ENCODE measurements at places on chromosomes 13 and 19.

DNA sequence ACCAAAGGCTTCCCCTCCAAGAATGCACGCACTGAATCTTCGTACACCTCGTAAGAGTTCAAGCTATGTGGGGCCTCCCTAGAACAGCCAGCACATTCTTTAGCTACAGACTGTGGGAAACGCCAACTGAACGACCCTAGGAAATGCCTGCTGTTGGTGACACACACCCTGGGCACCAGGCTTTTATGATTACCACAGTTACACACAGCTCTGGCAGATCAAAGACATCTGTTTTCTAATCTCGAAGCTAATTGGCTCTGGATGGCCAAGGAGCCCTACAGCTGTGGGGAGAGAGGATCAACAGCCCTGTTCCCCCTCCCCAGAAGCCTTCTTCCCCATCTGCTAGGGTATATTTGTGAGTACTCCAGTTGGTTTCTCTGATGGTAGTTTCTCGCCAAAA, 123.0 kb downstream of the COL4A1 start:
- no peak for DNase-seq

GRCh38 chr19:37902668-37903067, 3.7 kb downstream of the WDR87 start:
- peak; percentile 76 for DNase-seq

GRCh38 chr13:45162194-45162593, 38.7 kb downstream of the KCTD4 start:
- DNase-seq = no peak

DNA sequence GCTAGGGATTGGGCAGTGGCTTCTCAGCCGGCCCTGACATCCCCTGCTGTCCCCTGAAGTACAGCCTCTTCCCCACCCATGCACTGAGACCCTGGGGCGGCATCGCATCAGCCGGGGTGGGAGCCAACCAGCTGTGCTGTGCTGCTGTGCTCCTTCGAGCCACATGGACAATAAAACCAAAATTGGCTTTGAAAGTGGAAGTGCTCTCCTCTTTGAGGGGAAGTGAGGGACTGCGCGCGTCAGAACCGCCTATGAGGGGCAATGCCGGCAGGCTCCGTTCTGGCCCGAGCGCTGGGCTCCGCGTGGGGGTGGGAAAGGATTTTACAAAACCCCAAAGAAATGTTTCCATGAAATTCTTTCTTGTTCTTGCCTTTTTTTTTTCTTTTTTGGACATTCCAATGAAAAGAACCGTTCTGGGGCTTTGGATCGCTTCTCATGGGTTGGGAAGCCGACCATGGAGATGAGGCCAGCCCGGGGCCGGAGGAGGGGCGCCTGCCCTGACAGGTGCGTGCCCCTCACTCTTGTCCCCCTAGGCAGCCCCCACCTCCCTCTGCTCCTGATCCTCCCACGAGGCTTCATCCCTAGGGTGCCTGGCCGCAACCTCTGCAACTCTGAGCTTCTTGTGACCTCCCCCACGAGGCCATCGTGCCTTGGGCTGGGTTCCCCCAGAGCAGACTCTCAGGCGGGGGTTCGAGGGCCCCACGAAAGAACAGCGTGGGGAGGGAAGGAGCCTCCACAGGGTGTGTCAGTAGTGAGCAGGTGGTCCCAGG, 22.6 kb downstream of the KLHL26 start:
- DNase-seq = peak; percentile 76

GRCh38 chr13:46620029-46620428, 67.1 kb downstream of the LRCH1 start:
- no peak for DNase-seq

- DNase-seq = no peak
These were observed 3.6 kb downstream of the C2CD4C start for GRCh38 chr19:405121-405965.

- no peak for DNase-seq
These were observed 615.5 kb upstream of the KLHL1 start for GRCh38 chr13:70723732-70724131.

GRCh38 chr19:29372091-29372415, 153.7 kb upstream of the VSTM2B start:
- DNase-seq = no peak

DNA sequence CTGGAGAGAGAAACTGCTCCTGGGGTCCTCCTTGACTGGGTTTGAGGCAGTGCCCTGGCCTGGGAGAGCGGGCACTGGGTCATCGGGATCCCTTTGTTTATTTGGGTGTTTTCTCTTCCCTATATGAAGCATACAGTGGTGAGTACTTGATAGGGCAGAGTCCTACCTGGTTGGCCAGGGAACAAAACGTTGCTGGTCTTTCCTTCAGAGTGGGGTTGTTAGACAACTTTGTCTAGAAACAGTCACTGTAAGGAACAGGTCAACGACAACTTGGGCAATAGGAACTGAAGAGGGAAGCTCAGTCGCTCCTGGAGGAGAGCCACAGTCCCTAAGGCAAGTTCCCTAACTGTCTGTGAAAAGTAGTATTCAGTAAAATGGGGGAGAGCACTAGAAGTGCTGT, 550 bp upstream of the OLFM4 start:
- DNase-seq = no peak

GRCh38 chr13:39407138-39407537, 195.9 kb downstream of the LHFPL6 start:
- DNase-seq = no peak

- DNase-seq = no peak
These were observed 634.4 kb upstream of the KLF12 start for GRCh38 chr13:74768521-74769085.

- no peak for DNase-seq
These were observed 214.9 kb downstream of the RAP2A start for GRCh38 chr13:97648881-97649224.

- DNase-seq = no peak
These were observed 37.9 kb downstream of the NAXD start for GRCh38 chr13:110653271-110653670.

DNA sequence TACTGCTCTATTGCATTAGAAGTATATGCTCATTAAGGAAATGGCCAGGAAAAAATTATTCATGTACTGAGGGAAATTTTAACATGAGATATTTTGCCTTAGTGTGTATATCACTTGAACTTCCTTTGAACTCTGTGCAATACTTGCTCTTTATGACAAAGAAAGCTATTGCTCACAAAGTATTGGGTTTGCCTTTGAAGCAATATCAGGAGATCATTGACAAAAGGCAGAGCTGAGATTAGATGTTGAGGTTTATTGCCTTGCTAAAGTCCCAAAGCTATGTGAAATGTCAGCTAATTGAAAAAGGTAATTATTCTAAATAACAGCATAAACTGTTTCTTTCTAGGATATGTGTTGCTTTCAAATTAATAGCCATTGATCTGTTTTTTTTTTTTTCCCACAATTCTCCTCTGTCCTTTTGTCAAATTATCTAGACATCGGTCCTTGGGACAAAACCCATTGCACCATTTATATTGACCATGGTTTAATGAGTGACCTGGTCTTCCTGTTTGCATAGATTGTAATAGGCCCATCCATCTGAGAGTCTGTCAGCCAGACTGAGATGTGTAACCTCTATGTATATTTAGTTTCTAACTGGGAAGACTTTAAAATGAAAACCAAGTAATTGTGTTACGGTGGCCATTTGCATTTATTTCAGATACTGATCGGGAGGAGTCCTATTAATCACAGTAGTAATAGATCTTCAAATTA, 752.7 kb upstream of the GPC6 start:
- DNase-seq = no peak

DNA sequence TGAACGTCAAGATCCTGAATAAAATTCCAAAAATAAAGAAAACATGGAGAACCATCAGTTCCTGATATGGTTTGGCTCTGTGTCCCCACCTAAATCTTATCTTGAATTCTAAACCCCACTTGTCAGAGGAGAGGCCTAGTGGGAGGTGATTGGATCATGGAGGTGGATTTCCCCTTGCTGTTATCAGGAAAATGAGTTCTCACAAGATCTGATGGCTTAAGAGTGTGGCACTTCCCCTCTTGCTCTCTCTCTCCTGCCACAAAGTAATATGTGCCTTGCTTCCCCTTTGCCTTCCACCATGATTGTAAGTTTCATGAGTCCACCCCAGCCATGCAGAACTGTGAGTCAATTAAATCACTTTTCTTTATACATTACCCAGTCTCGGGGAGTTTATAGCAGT, 827.4 kb downstream of the GPC5 start:
- peak; percentile 56 for DNase-seq

- DNase-seq = no peak
These were observed 3.0 kb downstream of the GADD45GIP1 start for GRCh38 chr19:12953799-12954611.

DNA sequence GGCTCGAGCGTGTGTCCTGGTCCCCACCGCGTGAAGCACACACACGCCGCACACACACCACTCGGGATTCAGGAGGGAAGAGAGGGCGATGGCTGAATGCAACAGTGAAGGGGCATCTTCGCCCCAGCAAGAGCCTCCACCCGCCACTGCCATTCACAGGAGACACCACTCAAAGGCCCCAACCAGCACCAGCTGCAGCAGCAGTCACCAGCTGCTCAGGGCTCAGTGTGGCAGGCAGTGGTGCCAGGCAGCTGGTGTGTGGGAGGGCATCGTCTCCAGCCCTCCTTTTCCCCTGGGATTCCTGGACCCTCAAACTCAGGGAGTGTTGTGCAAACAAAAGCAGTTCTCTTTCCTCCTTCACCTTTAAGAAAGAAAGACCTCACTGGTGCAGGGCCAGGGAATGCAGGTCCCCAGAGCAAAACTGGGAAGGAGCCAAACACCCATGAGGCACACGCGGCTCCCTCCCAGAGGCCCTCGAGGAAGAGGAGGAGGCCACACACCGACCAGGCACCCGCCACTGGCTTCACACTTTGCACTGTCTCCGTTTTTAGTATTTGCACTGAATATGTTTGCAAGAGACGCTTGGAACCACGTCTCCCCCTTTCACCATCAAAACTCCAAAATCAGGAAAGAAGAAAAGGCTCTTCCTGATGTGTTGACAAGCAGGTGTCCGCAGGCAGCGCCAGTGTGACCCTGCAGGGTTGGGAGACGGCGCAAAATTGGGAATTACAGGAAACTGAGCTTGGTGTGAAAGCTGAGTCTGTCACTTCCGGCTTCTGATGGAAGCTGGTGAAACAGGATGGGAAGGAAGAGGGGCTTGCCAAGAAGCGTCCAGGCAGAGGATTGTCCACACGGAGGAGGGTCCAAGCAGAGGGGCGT, 26.4 kb upstream of the F7 start:
- peak; percentile 32 for DNase-seq

DNA sequence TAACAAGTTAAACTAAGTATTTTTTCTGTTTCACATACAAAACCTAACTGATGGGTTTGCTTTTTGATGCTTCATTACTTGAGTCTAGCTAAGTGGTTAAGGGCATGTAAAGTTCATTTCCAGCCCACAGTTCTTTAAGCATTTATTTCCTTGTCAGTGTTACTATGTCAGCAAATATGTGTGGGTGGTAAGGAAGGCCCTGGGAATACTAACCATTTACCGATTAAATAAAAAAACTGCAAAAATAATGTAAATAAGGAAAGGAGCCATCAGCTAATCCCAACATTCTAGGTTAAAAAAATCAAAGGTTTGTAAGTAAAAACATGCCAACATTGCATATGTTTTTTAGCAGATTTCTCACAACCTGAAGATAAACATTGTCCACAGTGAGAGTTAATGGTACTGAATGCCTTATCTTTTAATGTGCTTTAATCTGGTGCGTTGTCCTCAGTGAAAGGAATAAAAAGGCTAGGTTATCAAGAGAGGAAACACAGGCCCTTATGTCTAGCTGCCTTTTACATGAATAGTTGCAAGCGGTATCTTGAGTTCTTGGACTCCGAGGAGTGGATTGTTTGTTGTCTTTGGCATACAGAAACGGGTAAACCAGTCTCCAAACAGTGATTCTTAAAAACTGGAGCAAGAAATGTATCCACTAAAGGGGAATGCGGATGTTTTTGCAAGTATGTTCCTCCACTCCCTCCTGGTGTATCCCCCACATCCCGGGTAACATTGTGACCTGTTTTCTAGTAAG, 949.6 kb upstream of the SLC10A2 start:
- DNase-seq = no peak

DNA sequence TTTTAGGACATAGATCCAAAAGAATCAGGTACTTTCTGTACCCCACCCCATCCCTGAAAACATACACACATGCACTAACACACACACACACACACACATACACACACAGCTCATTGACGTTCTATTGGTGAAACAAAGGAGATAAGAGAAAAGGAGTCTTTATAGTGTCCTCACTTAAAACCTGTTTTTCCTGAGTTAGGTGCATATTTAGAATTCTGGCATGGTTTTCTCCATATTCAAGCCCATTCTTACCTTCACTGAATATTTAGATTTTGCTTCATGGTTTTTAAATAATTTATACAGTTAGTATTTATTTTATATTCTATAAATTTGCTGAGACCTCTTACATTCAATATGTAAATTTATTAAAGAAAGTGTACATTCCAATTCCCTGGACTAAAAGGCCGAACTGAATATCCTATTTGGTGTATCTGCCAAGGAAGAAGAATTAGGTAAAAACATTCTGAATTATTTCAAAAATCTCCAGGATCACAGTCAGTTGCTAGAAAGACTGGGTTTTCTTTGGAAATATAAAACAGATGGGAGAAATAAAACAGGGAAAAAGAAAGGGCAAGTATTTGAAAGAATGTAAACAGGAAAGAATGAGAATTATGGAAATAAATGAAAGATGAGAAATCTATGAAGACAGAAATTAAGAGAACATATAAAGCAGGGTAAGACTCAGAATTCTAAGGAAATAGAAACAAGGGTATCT, 556.2 kb downstream of the KCTD12 start:
- DNase-seq = no peak

- no peak for DNase-seq
These were observed 44.5 kb upstream of the CLDN10 start for GRCh38 chr13:95507991-95508390.

DNA sequence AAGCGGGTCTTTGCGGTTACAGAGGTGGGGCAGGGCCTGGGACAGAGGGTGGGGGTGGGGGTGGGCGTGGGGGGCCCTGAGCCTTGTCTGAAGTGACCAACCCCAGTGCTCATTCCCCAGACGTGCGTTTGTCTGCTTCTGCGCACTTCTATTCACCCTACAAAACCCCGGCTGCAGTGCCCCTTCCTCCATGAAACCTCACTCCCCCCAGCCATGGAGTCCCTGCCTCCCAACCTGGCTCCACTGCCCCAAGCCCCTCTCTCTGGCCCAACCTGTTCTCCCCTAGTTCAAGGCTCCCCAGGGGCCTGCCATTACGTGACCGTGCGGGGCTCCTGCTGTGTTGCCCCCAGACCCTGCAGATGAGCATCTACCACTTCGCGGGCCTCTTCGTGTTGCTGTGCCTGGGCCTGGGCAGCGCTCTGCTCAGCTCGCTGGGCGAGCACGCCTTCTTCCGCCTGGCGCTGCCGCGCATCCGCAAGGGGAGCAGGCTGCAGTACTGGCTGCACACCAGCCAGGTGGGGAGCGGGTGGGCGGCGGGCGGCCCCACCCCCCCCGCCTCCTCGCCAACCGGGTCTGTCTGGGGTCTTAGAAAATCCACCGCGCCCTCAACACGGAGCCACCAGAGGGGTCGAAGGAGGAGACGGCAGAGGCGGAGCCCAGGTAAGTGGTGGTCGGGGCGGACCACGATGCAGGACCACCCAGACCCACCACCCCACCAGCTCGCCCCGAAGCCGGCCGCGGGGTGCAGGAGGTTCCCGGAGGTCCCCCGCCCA, 8.2 kb downstream of the GRIN3B start:
- no peak for DNase-seq

- DNase-seq = no peak
These were observed 10.5 kb downstream of the MLLT1 start for GRCh38 chr19:6269101-6269886.

- DNase-seq = no peak
These were observed 464.9 kb upstream of the MIR17HG start for GRCh38 chr13:90882551-90882950.

Data from NB4 (cell line).